Fibroblast of pulmonary artery (primary cell): ENCODE measurements at places on chromosomes 13 and 19.

GRCh38 chr19:38815059-38816001 is 2.6 kb upstream of the LGALS4 start:
- no peak for DNase-seq

DNA sequence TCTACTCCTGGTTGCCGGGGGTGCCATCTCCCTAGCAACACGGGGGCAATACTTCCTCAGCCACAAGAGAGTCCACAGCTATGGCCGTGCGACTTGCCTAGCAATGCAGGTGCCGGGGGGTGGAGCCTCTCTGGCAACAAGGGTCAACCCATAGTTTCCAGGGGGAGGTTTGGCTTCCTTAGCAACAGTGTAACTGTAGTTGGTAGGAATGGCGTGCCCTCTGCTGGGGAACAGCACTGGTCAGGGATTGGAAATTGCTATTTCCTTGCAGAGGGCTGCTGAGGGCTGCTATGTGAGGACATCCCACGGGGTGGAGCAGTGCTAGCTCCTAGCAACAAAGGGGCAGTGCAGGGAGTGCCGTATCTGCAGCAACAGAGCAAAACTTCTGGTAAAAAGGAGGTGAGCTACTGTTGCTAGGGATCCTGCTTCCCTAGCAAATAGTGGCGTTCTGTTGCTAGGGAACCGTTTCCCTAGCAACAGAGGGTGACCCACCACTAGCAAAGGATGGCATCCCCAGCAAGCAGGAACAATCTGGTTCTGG is 7.0 kb upstream of the TMC4 start:
- peak; percentile 72 for DNase-seq

DNA sequence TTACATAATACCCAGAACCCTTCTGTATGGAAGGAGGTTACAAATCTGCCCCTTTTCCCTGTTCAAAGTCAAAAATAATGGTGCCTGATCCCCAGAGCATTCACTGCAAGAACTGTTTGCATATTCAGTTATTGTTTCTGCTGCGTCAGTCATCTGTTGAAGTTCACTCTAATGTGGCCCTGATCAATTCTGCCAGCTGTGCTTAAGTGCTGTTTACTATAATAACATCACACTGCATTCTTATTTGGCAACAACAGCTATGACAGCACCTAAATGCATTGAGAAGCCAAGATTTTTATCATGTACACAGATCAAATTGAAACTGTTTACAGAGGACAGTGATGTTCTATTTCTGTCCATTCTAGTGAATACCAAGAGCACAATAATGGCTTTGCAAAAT is 115.9 kb downstream of the DACH1 start:
- no peak for DNase-seq

GRCh38 chr19:5863030-5863665 is 7.2 kb downstream of the FUT5 start:
- DNase-seq = no peak

GRCh38 chr19:1294688-1295087 is 9.0 kb downstream of the EFNA2 start:
- no peak for DNase-seq

DNA sequence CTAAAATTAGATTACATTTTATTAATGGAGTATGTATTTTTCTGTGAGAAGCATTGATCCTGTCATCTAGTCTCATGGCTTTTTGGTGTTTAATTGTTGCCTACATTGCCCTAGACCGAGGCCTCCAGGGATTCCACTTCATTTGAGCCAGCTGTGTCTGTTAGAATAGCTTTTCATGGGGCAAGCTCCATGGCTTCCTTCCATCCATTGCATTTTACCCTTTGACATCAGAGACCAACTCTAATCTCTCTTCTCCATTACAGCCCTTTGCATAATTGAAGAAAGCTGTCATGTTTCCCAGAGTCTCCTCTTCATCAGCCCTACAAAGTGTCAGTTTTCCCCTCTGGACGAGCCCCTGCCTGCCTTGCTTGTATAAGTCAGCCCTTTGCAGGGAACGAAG is 70.6 kb downstream of the MTUS2 start:
- DNase-seq = no peak
